ENCODE measurements at places on chromosomes 1 and 21. TPM values are rescaled to one million over a fixed set of nuclear protein-coding genes. Genes with fewer than 3 reads are reported as not detected.
A peak's percentile ranks its signal among the peaks of the same experiment; 100 is the strongest.

- DNase-seq = no peak
Measured at GRCh38 chr1:71463144-71463543, 382.3 kb upstream of the ZRANB2 start.

DNA sequence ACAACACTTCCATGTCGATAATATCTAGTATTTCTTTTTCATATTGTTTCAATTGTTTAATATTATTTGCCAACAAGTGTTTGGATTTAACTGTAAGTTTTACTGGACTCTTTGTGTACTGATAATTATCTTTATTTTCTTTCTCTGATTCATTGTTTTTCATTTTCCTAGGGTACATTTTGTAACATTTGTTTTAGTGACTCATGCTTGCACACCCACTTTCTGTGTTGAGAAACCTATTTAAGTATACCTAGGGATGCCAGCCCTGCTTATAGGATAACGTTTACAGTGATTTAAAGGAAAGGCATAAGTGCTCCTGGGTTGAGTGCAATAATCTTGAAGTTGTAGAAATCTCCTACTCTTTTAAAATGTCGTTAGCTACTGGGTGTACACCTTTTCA lies 1386.0 kb upstream of the ADGRL4 start:
- DNase-seq = no peak

The RPTN gene
- total RNA-seq = not detected

DNA sequence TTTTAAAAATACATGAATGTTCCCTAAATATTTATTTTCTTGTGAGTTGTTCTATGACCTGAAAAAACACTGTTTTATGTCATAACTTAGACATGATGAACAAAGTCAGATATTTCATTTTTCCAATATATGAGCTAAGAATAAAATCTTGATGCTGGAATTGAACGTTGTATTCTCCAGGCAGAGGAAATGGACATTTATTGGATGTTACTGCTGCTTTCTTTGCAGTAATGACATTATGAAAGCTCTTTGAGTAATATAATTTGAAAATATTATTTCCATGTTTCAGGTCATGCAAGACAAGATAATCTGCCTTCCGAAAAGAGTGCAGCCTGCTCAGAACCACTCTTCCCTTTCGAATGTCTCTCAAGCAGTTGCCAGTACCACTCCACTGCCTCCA lies 79.5 kb downstream of the LRRC8C start:
- no peak for DNase-seq

The KIAA1614 gene
- total RNA-seq = 6.2 TPM

- no peak for DNase-seq
Measured at GRCh38 chr21:44484498-44485253, 29.4 kb downstream of the LRRC3 start.

The COL8A2 gene
- 2.0 TPM for total RNA-seq

- DNase-seq = peak; percentile 69
Measured at GRCh38 chr1:116373431-116374352, 648 bp downstream of the ATP1A1 start.

DNA sequence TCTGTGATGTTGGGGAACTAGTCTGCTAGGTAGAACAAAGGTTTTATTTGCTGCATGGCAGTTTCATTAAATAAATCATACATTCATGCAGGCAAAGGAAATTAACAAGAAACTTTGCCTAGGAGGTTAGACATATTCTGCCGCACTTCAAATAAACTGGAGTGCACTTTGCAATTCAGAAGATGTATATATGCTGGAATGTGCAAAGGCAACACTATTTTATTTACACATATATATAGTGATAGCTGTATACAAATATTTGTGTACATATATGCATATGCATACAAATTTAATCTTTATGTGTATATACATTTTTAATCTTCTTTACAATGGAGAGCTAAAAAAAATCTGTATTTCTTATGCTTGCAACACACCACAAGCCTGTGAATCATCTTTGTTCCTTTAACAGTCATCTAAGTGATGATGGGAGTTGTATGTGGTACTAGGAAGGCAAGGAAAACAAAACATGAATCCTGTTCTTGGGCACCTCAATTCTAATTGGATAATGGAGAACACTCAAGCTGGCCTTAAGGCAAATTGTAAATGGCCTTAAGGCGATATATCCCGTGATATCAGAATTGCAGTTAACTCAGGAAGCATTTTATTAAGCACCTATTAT lies 605.8 kb upstream of the CAMK1G start:
- no peak for DNase-seq

DNA sequence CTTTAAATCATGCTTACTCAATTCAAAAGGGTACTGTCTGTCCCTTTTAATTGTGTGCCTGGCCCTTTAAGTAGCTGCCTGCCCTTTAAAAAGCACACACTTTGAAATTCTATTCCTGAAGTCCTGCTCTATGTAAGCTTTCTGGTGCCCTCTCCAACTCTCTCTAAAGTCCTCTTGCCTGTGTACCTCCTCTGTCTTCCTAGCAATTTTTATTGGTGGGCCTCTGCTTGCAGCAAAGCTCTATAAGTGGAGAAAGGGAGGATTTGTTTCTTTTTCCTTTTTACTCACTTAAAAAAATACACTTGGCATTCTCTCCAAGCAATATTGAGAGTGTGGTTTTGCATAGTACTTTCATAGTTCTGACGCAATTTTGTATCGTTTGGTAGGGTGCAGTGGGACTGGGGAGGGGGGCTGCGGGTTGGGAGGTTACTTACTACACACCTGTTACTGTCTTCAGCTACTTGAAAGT lies 135.4 kb downstream of the LMO4 start:
- DNase-seq = peak; percentile 67

DNA sequence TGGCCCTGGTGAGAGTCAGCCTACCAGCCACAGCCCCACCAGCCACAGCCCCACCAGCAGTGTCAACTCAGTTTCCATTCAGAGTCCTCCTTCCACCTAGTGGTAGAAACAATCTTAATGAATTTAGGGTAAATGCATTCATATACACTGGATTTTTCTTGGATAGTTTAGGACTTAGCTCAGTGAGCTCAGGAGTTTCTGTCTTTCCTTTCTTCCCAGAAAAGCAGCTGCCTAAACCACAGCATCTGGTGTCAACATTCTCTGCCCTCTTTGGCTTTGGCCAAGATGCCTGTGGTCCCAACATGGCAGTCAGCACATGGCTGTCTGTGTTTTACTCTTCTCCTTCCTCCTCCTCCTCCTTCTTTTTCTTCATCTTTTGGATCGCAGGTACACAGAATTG lies 94.0 kb downstream of the CLIC6 start:
- DNase-seq = no peak

The IL20 gene
- total RNA-seq = not detected

DNA sequence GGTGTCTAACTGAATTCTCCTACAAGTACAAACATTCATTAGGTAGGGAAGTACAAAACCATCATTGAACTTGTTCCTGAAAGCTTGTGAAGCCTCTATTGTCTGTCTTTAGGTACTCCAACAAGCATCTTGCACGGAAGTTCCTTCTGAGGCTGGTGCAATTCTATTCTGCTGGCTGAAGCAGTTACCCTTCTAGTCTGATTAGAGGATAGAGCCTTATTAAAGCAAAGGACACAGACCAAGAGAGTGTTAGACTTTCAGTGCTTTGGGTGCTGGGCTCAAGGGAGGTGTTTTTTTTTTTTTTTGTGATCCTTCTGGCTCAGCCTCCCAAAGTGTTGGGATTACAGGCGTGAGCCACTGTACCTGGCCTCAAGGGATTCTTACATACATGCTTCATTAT lies 43.8 kb downstream of the HHAT start:
- DNase-seq = no peak

- no peak for DNase-seq
Measured at GRCh38 chr1:152042030-152042429, 5.2 kb upstream of the S100A11 start.

The FBXO28 gene
- total RNA-seq = 41.5 TPM

GRCh38 chr1:36561361-36561724 lies 78.6 kb upstream of the CSF3R start:
- no peak for DNase-seq

GRCh38 chr1:94925004-94925403 lies 1.9 kb downstream of the CNN3 start:
- no peak for DNase-seq

The TAS1R3 gene
- 1.3 TPM for total RNA-seq

DNA sequence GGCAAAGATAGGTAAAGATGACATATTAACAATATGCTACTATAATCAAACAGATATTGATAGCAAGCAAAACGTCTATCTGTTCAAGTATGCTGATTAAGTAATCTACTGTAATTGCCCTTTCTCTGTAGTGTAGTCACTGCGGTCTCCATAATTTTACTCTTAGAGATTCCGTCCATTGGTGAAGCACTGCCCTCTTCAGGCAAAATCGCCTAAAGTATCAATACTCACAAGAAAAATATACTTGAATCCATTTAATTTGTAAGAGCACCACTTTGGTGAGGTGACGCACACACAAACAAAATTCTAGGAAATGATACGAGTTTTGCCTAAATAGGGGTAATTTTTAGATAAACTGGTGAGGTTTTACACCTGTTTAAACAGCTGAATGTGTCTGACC lies 434.6 kb upstream of the CHRM3 start:
- DNase-seq = peak; percentile 18

GRCh38 chr1:168801032-168801745 lies 72.2 kb upstream of the DPT start:
- DNase-seq = no peak

GRCh38 chr1:16396591-16396990 lies 29.5 kb downstream of the SZRD1 start:
- DNase-seq = no peak

DNA sequence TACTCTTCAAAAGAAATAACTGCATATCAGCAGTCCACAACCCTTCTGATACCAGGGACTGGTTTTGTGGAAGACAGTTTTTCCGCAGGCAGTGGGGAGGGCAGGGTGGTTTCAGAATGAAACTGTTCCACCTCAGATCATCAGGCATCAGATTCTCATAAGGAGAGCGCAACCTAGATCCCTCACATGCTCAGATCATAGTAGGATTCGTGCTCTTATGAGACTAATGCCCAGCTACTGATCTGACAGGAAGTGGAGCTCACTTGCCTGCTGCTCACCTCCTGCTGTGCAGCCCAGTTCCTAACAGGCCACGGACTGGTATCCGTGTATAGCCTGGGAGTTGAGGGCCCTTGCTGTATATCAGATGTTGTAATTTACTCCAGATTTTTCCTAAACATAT lies 11.5 kb downstream of the RO60 start:
- DNase-seq = no peak

- DNase-seq = no peak
Measured at GRCh38 chr1:9758559-9759121, 65.1 kb downstream of the CLSTN1 start.

The OLIG2 gene
- total RNA-seq = 0.18 TPM

GRCh38 chr1:94971491-94971924 lies 44.6 kb upstream of the CNN3 start:
- DNase-seq = no peak

The ERICH3 gene
- total RNA-seq = 20.7 TPM

GRCh38 chr1:3105167-3105863 lies 36.3 kb downstream of the PRDM16 start:
- DNase-seq = peak; percentile 62

DNA sequence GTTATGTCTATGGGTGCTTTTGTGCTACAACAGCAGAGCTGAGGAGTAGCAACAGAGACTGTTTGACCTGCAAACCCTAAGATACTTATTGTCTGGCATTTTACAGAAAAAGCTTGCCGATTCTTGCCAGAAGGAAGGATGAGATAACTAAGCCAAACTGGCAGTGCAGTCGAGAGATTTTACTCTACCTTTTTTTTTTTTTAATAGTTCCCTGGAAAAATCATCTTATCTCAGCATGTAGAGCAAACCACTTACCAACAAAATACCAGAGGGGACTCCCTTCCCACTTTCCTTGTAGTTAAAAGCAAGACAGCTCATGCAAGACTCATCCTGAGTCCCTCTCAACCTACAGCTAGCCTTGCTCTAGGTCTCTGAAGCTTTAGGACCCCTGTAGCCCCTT lies 132.9 kb downstream of the SYT2 start:
- DNase-seq = peak; percentile 32

GRCh38 chr1:53047737-53048736 lies 14.0 kb upstream of the PODN start:
- DNase-seq = no peak

The TTC39A gene
- 46.8 TPM for total RNA-seq

The FAM72B gene
- 1.1 TPM for total RNA-seq

GRCh38 chr1:18817795-18818435 lies 41.5 kb downstream of the TAS1R2 start:
- DNase-seq = no peak

The VCAM1 gene
- total RNA-seq = 8.0 TPM

DNA sequence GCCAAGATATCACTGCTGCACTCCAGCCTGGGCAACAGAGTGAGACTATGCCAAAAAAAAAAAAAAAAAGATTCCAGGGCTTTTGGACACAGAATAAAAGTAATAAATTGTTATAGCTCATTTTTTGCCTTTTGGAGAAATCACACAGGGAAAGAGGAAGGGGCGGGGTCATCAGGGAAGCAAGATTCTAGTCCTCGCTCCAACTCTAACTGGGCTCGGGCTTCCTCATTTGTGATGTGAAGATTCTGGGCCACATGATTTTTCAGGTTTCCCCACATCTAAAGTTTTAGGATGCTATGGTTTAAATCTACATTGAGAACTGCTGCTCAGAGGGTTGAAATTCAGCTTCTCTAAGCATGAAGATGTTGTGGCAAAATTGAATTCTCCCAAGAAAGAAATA lies 179.3 kb upstream of the PLXNA2 start:
- no peak for DNase-seq

DNA sequence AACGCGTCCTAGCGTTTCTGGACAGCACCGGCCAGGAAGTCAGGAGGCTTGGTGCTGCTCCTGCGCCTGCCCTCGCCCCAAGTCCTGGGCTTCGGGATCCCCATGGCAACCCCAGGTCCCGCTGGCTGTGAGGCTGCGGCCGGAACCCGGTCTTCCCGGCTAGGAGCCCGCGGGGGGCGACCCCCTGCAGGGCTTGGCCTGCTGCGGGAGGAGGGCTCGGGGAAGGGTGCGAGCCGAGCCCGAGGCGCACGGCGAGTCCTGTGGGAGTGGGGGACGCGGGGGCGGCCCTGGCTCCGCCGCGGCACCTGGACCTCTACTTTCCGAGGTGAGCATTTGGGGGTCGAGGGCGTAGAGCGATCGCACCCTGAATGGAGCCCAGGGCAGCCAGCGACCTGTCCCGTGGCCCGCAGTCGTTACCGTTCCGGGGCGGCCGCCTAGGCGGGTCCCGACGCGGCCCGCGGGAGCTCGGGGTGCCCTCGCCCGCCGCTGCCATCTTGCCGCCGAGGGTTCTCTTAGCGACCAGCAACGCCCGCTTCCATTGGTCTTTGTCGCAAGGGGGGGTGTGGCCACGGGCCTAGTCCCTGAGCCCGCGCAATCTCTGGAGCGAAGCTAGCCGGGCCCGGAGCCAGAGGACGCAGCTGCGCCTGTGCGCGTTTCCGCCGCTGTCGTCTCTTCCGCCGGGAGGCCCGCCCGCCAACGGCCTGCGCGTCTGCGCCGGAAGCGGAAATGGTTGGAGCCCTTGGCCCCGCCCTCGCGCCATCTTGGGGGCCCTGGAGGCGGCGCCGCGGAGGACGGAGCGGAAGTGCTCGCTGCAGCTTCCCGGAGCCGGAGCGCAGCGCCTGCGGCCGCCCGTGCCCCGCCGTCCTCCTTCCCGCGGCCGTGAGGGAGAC lies at the start of the genes MORN1 and RER1:
Gene MORN1 (minus strand): TSS at position 514 of the 890 bp plus-strand sequence. CDS start 21 bp downstream, at position 493.
Gene RER1 (plus strand): TSS at position 801 of the 890 bp plus-strand sequence. CDS start 3,950 bp downstream, outside the sequence.
- DNase-seq = peak; percentile 100

DNA sequence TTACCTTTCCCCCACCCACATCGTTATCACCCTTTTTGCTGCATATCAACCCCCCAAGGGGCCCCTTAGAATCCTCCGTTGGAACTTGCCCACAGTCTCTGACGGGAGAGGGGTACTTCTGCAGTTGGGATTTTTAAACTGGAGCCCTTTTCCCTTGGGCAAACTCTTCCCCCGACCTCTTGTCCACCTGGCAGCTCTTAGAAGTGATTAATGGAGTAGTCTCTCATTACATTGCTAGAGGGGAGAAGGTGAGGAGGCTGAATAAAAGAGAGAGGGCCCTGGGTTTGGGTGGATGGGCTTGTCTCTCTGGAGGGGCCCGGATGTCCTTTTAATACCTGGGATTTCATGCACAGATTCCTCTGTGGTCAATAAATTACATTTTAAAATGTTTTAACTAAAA lies 27.2 kb upstream of the TSPAN2 start:
- no peak for DNase-seq

Measured in lung (tissue), 17 donors.